ENCODE measurements at places on chromosomes 12 and 14.

DNA sequence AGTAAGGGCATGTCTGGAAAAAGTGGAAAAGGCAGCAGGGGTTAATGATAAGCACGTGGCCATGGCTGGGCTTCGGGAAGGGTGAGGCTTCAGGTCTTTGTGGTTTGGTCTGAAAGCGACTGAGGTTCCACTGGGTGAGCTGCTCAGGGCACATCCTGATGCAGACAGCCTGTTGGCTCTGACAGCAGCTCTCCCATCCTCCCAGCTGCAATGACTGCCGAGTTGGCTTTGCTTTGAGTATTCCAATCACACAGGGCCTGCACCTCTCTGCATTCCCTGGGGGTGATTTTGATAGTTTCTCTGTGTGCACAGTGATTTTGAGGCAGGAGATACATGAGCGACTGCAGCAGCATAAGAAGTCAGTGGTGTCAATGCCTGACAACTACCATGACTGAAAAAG, 390.7 kb downstream of the APAF1 start:
- no peak for DNase-seq

- no peak for DNase-seq
These were observed 232.9 kb downstream of the PCNX1 start for GRCh38 chr14:71140157-71140556.

- no peak for DNase-seq
These were observed 30.2 kb downstream of the BEGAIN start for GRCh38 chr14:100556936-100557505.

DNA sequence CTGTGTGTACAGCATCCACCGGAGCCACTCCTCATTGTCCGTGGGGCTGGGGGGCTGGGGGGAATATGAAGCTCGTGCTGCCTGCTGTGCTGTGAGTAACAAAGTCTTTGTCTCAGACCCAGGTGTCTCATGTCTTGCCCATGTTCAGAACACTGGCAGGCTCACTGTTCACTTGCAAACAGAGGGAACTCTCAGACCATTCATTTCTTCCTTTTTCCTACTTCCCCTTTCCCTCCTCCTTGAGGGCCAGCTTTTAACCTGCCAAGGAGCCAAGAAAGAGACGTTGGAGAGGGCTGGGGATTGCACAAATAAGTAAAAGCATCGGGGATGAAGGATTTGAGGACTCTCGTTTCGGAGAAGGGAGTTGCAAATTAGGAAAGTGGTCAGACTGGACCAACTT, 21.6 kb downstream of the GPR132 start:
- no peak for DNase-seq

GRCh38 chr12:12807970-12808702, 5.0 kb upstream of the DDX47 start:
- DNase-seq: no peak

DNA sequence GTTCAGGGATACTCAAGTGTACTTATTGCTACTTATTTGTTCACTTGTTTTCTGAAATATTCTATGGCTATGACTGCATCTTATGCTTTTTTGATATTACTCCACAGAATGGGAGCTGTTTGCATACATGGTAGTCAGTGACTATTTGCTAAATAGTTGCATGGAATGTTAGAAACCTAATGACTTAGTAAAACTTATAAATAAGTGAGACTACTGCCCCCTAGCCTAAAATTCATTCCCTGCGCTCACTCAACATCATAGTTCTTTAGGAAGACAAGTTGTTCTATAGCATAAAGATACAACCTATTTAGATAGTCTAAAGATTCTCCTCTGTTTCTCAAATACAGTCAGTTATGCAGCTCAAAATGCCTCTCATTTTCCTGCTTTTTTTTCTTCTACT, 305.5 kb downstream of the CEP128 start:
- DNase-seq: no peak

GRCh38 chr14:99461411-99462085, 19.1 kb downstream of the SETD3 start:
- DNase-seq: no peak

DNA sequence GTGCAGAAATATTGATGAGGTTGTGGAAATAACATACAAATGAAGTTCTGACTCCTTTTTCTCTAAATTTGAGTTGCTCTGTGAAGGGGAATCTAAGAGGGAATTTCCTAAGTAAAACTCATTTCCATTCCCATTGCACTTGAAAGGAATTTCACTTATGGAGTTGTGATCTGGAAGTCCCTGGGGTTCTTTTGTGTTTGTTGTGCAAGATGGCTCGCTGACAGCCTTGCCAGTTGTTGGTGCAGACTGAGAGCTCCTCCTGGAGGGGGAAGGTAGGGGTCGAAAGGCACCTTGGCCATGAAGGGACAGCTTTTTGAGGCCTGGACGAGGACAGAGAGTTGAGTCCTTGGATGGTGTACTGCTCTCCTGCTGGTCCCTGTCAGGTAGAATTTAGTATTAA, 72.0 kb downstream of the C12orf56 start:
- no peak for DNase-seq

- no peak for DNase-seq
These were observed 1.7 kb downstream of the PRICKLE1 start for GRCh38 chr12:42587601-42588523.

DNA sequence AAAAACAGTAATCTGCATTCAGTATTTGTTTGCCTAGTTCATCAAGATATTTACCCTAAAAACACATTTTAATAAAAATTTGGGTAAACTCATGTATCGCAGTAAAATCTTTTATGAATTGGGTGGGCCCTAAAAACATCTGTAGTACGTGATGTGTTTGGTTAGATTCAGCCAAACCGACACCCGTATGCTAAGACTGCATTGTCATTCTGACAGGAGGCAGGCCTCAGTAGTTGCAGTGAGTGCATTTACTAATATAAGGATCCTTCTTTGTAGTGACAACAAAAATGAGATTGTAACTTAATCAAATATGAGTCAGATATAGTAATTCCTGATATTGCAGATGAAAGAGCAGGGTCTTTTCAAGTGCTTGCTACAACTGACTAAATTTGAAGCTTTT, 191.8 kb downstream of the SLC16A7 start:
- no peak for DNase-seq

DNA sequence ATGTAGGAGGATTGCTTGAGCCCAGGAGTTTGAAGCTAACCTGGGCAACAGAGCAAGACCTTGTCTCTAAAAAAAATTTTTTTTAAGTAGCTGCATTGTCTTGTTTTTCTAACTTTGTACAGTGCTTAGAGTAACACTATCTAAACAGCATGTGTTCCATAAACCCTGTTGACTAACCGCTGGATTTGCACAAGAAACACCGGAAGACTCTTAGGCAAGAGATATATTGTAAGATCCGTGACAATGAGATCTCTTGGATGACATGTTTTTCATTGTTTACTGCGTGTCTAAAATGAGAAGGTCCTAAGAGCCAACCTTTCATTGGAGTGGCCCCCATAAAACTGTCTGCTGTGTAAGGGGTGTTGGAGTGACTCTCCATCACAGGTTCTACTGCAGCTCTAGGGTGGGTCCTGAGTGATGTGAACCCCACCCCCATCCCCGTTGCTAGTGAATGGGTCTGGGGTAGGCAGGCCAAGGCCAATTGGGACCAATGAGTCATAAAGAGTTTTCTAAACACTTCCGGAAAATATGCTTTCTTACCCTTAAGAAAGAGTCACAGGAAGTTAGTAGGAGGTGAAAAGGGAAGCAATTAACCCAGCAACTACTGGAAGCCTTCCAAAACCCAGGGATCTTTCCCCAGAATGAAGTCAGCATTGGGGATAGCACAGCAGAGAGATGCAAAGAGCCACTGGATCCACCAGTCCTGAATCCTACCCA, 24.3 kb upstream of the PCNX1 start:
- DNase-seq: no peak

GRCh38 chr14:36493761-36494160, 26.3 kb downstream of the NKX2-1 start:
- DNase-seq: no peak

GRCh38 chr12:49147384-49147783, 16.2 kb upstream of the TUBA1B start:
- no peak for DNase-seq

DNA sequence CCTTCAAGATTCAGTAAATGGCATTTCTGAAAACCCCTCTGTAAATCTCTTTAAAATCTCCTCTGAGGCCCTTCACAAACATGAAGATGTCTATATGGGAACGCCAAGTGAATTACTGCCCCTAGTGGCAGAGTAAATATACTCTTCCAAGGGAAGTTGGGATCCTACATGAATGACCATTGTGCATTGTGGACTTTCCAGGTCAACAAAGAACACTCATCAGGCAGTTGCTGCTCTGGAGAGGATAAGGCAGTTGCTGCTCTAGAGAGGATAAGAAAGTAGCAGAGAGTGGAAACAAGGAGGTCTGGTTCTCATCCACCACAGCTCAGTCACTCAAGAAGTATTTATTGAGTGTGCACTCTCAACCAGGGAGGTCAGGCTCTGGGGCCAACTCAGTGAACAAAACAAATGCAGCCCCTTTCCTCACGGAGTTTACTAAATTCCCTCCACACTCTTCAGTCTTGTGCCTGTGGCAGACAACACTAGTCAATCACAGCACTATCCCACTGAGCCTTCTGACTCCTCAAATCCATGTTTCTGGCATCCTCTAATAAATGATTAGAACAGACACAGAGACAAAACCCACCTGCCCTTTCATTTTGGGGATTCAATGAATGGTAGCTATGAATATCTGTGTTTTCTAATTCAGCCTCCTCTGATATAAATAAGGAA, 52.9 kb downstream of the SVOP start:
- peak; percentile 42 for DNase-seq

DNA sequence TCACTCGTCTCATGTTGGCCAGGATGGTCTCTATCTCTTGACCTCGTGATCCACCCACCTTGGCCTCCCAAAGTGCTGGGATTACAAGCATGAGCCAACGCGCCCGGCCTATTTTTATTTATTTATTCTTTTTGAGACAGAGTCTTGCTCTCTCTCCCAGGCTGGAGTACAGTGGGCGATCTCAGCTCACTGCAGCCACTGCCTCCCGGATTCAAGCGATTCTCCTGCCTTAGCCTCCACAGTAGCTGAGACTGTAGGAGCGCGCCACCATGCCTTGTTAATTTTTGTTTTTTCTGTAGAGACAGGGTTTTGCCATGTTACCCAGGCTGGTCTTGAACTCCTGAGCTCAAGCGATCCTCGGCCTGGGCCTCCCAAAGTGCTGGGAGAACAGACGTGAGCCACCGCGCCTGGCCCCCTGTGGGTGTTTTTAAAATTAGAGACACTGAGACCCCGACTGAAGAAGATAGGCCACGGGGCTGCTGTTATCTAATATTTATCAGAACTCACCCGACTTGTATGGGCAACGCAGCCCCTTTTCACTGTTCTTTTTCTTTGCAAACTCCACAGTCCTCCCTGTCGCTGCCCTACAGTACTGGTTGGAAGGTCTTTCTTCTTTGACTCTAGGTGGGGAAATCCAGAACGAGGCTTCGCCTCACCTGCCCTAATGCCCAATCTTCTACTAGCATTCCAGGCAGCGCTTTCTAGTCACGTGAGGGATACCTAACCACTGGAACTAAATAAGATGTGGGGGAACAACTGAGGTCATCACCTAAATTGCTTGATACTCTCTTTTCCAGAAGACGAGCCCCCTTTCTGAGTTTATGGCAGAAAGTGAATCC, 1.4 kb upstream of the GABARAPL1 start:
- no peak for DNase-seq

DNA sequence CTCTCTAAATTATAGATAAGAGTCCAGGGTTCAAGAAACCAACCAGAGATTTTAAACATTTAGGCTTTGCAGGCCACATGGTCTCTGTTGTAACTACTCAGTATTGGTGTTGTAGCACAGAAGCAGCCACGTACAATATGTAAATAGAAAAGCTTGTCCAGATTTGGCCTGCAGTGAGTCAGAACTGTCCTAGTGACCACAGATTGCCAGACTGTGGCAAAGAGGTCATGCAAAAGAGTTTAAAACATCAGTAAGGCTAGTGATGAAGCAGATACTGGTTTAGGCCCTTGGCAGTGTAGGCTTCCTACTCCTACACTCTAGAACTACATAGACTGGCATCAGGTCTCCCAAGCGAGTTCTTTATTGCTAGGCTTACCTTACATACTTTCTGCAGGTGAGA, 117.6 kb upstream of the GARIN6 start:
- DNase-seq: no peak

GRCh38 chr14:73878436-73878835, 8.2 kb upstream of the ZNF410 start:
- no peak for DNase-seq

GRCh38 chr12:106954462-106955376, 988 bp upstream of the TMEM263 start:
- DNase-seq: no peak

GRCh38 chr14:65103150-65103760, 938 bp upstream of the MAX start:
- peak; percentile 18 for DNase-seq

- DNase-seq: no peak
These were observed 816 bp upstream of the GDF11 start for GRCh38 chr12:55741931-55742680.

DNA sequence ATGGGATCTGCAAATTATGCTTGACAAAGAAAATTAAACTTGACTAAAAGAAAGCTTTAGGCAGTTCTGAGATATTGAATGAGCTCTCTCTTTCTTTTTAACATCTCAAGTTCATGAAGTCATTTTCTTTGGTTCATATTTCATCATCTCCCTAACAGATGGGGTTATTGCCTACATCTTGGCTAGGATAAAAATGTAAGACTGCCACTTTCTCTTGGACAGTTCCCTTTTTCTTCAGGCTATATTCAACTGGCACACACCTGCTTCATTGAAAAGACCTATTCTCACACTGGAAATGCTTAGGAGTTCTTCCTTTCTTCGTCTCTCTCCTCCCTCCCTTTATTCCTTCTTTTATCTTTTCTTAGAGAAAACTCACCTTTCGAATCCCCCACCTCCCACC, 355.9 kb upstream of the SEL1L start:
- no peak for DNase-seq

GRCh38 chr12:6044082-6044481, 80.4 kb downstream of the VWF start:
- DNase-seq: no peak

DNA sequence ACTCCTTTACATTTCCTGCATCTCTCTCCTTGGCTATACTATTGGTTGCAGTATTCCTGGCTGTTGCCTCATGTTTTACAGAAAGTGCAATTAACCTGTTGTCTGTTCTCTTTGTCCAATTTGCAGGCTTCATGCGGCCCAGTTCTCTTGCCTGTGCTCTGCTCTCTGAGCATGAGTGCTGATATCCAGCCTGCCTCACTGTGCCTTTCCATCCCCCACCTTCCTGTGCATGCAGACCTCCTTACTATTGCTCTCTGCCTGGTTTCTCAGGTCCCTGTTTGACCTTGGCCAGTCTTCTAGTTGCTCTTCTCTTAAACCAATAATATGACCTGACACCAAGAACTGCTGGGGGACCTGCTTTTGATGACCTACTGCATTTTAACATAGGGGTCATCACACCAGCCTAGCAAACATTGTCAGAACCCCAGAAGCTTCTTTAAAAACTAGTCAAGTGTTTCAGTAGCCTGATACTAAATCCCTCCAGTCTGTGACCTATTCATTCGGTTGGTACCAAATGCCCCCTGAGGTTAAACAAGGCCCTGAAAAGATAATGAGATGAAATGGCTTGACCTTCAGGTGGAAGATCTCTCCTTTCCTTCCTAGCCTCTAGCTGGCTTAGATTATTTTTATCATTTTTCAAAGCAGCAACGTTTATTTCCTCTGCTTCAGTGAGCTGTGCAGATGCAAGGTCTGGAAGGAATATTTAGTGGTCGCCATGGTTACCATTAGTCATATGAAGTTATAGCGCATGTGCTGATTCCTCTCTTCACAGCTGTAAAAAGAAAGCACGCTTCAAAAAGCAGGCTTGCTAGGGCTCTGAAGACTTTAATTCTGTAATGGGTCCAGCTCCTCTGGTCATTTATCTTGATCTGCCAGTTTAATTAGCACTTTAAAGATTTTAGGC, 216.5 kb downstream of the PHLDA1 start:
- DNase-seq: peak; percentile 79

GRCh38 chr12:80702889-80703805, 4.3 kb upstream of the MYF6 start:
- DNase-seq: peak; percentile 26

Measured in HT-29 (cell line).